Activated effector memory CD4-positive, alpha-beta T cell treated with Interleukin-2 at 50 U/mL for 16 hours (primary cell): ENCODE measurements at places on chromosomes 7 and 10.

DNA sequence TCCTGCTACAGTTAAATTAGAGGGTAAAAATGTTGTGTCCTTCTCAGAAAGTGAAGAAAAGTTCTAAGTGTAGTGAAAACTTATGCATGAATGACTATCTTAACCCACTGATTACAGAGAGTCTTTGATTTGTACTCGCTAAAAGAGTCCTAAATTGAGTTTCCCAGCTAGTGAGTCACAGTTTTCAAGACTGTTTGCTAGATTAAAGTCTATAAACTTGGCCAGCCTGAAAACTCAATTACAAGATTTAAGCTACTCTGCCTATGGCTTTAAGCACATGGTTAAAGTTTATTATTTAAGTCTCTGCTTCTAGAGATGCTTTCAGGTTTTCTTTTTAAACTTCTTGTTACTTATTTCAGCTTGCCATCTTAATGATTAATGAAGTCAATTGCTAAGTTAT, 44.4 kb downstream of the MRPS24 start:
- no peak for DNase-seq

- no peak for DNase-seq
Measured at GRCh38 chr7:19561121-19561805, 147.6 kb downstream of the POLR1F start.

GRCh38 chr7:67803789-67804188, 807.2 kb downstream of the TYW1 start:
- no peak for DNase-seq

- no peak for DNase-seq
Measured at GRCh38 chr7:22174574-22174953, 182.4 kb downstream of the RAPGEF5 start.

GRCh38 chr10:6445671-6446316, 134.3 kb downstream of the PRKCQ start:
- DNase-seq, result peak; percentile 45

GRCh38 chr7:72540106-72540611, 128.0 kb upstream of the CALN1 start:
- DNase-seq, result no peak

GRCh38 chr7:36741866-36742265, 17.6 kb upstream of the AOAH start:
- no peak for DNase-seq

DNA sequence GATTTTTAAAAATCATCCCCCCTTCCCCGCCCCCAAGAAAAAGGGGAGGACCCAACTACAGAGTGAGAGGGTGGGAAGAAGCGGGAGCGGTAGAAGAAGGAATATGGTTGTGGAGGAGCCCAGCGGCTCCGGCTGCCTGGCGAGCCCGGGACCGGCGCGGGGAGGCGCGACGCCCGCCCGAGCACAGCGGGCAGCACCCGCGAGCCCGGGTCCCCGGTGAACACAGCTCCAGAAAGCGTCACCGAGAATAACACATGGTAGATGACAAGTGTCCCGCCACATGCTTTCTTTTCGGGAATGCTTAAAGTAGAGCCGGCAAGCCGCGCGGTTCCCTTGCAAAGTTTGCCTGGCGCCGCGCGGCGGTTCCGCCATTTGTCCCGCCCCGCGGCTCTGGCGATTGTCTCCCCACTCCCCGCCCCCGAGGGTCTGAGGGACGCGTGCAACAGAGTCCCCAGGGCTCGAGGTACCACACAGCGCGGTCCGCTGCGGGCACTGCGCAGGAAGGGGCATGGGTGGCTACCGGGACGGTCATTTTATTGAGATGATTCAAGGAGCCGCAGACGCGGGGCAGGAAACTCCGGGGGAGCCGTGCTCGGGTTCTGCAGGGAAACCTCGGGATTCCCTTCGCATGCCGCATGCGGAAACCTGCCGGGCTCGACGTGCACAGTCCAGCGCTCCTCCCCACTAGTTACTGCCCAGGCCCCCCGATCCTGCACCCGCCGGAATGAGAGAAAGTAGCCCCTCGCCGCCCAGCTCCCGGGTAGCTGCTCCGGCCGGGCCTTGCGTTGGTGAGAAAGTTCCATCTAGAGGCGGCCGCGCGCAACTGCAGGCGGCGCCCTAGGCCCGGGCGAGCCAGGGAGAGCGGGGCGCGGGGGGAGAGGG, 781 bp upstream of the GRM8 start:
- peak; percentile 38 for DNase-seq

DNA sequence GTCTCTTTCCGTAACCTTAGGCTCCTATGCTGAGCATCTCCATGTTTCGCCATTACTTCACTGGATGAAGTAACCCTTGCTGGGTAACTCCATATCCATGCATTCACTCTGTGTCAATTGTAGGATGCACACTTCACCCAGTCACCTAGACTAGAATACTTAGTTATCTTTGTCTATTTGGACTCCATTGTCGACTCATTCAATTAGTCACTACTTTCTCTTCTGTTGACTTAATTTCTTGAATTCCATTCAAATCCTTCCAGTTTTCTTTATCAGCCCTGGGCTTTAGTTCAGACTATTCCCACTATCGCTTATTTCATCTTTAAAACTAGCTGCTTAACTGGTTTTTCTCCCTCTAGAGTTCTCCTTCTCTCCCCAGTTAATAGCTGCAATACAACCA, 111.3 kb upstream of the TNS3 start:
- DNase-seq, result no peak

GRCh38 chr7:105268511-105269392, 120.0 kb downstream of the SRPK2 start:
- no peak for DNase-seq

DNA sequence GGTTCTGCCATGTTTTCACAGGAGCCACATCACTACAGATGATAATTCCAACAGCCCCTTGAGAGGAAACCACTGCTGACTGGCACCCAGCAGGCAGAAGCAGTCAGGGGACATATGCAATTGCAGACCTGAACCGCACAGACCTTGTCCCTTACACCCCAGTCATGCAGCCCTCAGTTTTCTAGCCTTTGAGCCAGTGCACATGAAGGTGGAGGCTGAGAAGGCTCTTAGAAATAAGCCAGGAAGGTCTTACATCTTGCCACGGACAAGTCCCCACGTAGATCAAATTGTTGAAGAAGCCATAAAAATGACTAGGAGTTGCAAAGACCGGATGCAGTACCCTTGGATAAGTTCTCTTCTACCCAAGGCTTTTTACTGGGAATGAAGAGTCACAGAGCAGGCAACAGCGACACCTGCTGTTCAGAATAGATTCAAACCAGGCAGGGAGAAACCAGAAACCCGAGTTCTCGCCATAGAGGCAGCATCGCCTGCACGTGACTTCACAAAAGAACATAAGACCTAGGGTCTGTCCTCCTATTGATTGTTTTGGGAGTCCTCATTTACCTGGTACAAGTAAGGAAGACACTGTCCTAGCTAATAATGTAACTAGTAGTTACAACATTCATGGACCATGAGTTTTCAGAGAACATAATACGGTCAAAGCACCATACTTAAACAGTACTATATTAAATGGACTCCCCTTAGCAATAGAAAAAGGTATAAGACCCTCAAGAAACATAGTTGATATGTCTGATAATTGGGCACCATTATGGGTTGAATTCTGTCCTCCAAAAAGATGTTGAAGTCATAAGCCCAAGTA, 11.1 kb downstream of the STEAP1B start:
- peak; percentile 21 for DNase-seq

GRCh38 chr10:133261726-133262325, 14.8 kb downstream of the ADAM8 start:
- peak; percentile 80 for DNase-seq

- no peak for DNase-seq
Measured at GRCh38 chr10:8050556-8051108, 3.9 kb upstream of the GATA3 start.

GRCh38 chr7:22664988-22665798, 61.8 kb upstream of the IL6 start:
- DNase-seq, result no peak

DNA sequence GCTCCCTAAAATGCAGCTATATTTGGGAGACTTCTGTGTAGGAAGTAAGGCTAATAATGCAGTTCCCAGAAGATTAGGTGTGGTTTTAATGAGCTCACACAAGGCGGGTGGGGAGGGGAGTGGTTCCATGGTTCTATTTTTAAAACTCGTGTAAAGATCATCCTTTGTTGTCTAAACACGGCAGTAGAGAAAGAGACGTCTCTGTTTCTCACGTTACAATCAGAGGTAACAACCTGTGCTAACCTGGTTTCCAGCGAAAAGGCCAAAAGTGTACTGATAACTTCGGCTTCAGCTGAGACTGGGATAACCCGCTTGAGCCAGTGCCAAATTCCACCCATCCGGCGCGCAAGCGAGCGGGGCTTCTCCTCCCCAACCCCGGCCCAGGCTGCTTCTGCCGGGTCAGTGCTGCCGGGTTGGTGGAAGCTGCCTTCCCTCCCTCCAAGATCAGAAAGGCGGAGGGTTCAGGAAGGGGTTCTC, 2.5 kb upstream of the MAP3K8 start:
- DNase-seq, result no peak

GRCh38 chr10:66924674-66925345, 1.0 kb upstream of the LRRTM3 start:
- DNase-seq, result no peak

GRCh38 chr7:30835396-30835915, 64.2 kb downstream of the MINDY4 start:
- no peak for DNase-seq

GRCh38 chr10:119412244-119413092, 130.1 kb downstream of the RGS10 start:
- DNase-seq, result no peak

DNA sequence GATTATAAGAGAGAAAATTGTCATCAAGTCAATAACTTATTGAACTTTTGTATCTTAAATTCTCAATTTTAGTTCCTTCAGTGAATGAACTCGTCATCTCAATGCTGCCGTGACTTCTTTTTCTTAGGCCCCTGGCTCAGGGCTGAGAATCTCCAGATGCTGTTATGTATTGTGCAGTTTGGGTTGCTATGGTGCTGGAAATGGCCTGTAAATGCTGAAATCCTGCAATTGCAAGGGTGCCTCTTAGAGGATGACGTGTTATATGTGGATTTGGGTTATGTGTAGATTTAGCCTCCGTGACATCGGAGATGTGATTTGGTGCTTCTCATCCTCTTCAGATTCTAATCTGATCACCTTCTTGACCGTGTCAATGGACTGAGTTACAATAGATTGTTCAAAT, 55.7 kb upstream of the ZRANB1 start:
- no peak for DNase-seq

- DNase-seq, result no peak
Measured at GRCh38 chr10:100006243-100006886, 3.4 kb downstream of the DNMBP start.

GRCh38 chr7:55050281-55050680, 31.5 kb downstream of the EGFR start:
- no peak for DNase-seq

- DNase-seq, result no peak
Measured at GRCh38 chr7:158060216-158060615, 527.4 kb downstream of the PTPRN2 start.

GRCh38 chr7:151088019-151088855, 2.0 kb downstream of the AGAP3 start:
- no peak for DNase-seq

- DNase-seq, result no peak
Measured at GRCh38 chr7:461117-461452, 58.6 kb downstream of the PDGFA start.
